ENCODE measurements at places on chromosomes 4 and X.
A peak's percentile ranks its signal among the peaks of the same experiment; 100 is the strongest.

- peak; percentile 13 for DNase-seq
Observed at GRCh38 chrX:154308108-154308946, 12.7 kb downstream of the TKTL1 start.

DNA sequence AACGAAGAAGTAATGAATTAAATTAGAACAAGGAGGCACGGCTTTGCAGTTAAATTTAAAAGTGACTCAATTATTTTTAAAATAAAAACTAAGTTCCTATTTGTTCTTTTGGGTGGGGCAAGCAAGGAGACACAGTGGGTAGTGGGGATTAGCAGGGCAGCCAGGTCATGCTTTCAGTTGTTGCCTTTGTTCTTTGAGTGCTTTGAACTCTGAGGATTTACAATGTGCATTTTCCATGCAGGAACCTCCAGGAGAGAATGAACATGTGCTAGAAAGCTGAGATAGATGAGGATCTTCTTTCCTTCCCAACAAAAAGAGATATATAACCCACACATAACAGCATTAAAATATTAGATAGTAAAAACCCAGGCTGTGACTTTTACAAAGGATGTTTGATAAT, 420.4 kb upstream of the CTSO start:
- no peak for DNase-seq

DNA sequence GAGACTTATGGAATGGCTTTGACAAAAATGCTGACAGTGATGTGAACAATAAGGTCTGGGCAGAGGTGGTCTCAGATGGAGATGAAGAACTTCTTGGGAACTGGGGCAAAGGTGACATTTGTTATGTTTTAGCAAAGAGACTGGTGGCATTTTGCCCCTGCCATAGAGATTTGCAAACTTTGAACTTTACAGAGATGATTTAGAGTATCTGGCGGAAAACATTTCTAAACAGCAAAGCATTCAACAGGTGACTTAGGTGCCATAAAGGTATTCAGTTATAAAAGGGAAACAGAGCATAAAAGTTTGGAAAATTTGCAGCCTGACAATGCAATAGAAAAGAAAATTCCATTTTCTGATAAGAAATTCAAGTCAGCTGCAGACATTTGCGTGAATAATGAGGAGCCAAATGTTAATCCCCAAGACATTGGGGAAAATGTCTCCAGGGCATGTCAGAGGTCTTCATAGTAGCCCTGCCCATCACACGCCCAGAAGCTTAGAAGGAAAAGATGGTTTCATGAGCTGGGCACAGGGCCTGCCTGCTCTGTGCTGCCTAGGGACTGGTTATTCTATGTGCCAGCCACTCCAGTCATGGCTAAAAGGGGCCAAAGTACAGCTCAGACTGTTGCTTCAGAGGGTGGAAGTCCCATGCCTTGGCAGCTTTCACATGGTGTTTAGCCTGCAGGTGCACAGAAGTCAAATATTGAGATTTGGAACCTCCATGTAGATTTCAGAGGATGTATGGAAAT, 782.2 kb downstream of the TRAM1L1 start:
- no peak for DNase-seq

- no peak for DNase-seq
Observed at GRCh38 chr4:147370881-147371280, 110.0 kb upstream of the EDNRA start.

- no peak for DNase-seq
Observed at GRCh38 chrX:6052111-6052745, 176.4 kb downstream of the NLGN4X start.

- DNase-seq = no peak
Observed at GRCh38 chr4:155578219-155578618, 88.4 kb upstream of the GUCY1A1 start.

- no peak for DNase-seq
Observed at GRCh38 chr4:89277412-89277811, 30.2 kb downstream of the GPRIN3 start.

- no peak for DNase-seq
Observed at GRCh38 chr4:54542540-54543041, 115.2 kb upstream of the KIT start.

- peak; percentile 23 for DNase-seq
Observed at GRCh38 chr4:1192091-1192492, 19.7 kb upstream of the SPON2 start.

- DNase-seq = no peak
Observed at GRCh38 chr4:137998666-137999429, 243.3 kb downstream of the SLC7A11 start.

- no peak for DNase-seq
Observed at GRCh38 chr4:2716236-2716635, 39.9 kb downstream of the TNIP2 start.

GRCh38 chrX:38881727-38882126, 80.5 kb downstream of the MID1IP1 start:
- DNase-seq = peak; percentile 66

- DNase-seq = peak; percentile 6
Observed at GRCh38 chr4:185219551-185220344, 10.3 kb downstream of the SNX25 start.

DNA sequence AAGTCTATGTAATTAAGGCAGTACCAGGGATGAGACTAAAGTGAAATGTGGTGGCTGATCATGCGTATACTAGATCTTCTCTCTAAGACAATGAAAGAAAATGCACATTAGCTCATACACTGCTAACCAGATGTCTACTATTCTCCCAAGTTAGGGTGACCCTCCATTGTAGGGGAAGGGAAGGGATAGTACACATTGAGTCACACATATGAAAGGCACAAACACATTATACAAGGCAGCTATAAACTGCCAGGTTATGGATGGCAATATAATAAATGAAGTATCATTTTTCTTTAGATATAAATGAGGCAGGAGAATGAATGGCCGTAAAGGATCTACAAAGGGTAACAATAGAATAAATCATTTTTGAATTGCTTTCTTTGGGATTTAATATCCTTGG, 4.5 kb downstream of the SHROOM3 start:
- DNase-seq = no peak

DNA sequence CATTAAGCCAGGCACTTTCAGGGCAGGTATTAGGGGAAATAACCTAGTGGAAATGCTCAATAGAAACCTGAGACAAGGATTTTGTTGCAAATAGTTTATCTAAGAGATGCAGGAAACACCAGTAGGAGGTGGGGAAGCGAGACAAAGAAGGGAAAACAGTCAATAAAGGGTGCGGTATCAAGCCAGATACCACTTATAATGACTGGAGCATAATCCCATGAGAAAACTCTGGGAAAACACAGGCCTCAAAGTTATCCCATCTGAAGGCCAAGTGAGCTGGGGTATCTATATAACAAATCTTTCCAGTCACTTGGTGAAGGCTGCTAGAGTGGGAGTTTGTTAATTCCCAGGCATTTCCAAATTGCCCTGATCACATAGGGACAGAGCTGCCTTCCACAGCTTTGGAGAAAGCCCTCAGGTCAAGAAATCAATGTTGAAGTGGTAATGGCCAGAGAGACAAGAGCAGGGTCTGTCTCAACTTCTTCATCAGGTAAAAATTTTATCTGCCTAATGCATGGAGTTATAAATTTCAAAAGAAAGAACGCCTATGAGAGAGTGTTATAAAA, 9.8 kb upstream of the HMGB2 start:
- DNase-seq = no peak

DNA sequence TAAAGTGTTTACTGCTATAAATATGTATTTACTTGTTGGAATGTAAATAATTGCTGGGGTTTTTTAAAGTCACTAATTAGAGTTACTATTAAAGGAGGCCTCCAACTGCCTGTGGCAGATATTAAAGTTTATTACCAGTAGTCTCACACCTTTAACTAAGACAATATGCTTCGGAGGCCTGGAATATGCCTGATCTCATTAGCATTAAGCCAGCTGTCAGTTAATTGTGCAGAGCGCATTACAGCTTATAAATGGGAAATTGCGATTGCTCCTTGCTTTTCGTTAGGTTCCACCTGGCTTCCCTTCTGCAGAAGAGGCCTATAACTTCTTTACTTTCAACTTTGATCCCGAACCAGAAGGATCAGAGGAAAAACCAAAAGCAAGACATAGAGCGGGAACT, 41.3 kb downstream of the CC2D2A start:
- no peak for DNase-seq

DNA sequence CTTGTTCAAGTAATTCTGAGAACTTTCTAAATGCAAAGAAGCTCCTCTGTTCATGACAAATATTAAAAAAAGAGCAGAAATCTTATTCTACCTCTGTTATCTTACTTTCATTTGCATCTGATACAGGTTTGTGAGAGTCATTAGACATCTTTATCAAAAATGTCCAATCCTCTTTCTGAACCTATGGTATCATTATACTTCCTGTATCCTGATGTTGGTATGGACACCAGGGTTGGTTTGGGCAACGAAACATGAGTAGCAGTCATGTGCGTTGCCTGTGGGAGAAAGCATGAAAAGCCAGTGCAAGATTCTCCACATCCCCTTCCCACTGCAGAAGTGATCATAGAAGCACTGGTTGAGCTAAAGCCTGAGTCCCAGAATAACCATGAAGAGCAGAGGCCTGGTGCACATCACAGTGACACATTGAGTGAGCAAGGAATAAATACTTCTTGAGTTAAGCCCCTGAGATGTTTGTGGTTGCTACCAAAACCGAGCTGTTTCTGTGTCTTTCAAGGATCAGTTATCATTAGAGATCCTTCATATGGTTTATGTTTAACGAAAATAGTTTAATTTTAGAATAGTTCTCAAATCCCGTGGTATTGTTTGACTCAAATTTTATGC, 197.2 kb downstream of the BANK1 start:
- peak; percentile 88 for DNase-seq

- no peak for DNase-seq
Observed at GRCh38 chr4:159077702-159078495, 25.0 kb upstream of the RAPGEF2 start.

- DNase-seq = peak; percentile 3
Observed at GRCh38 chrX:115642895-115643530, 82.0 kb downstream of the PLS3 start.

- peak; percentile 4 for DNase-seq
Observed at GRCh38 chr4:88366460-88366859, 12.2 kb upstream of the HERC6 start.

DNA sequence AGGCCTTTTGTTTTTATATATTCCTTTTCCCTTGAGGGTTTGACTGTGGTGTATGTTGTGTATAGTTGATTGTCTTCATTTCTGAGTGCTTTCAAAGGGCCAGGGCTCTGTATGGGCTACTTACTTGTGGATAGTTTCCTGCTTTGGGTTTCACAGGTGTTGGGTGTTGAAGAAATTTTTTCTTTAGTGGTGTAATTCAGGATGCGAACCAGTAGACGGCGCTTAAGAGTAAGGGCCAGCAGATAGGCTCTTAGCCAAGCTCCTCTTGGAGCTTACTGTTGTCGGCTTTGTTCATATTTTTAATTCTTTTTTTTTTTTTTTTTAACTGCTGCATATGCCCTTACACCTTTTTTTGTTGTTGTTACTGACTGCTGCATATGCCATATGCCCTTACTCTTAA, 276.3 kb upstream of the GALNT7 start:
- peak; percentile 24 for DNase-seq

DNA sequence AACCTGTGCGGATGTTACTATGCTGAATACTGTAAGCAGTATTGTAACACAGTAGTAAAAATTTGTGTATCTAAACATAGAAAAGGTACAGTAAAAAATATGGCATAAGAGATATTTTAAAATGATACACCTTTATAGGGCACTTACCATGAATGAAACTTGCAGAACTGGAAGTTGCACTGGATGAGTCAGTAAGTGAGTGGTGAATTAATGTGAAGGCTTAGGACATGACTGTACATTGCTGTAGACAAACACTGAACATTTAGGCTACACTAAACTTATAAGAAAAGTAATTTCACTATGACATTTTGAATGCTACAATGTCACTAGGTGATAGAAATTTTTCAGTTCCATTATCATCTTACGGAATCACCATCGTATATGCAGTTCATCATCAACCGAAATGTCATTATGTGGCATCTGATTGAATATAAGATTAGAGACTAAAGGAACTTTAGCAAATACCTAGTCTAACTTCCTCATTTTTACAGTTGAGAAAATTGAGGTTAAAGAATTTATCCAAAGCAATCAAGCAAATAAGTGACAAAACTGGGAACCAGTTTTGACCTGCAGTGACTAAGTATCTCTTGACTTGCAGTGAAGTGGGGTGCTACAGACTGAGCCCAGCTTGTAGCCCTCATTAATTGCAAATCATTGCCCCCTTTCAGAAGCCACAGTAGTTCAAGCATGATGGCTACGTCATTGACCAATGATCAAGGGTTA, 55.3 kb downstream of the EGF start:
- peak; percentile 64 for DNase-seq

DNA sequence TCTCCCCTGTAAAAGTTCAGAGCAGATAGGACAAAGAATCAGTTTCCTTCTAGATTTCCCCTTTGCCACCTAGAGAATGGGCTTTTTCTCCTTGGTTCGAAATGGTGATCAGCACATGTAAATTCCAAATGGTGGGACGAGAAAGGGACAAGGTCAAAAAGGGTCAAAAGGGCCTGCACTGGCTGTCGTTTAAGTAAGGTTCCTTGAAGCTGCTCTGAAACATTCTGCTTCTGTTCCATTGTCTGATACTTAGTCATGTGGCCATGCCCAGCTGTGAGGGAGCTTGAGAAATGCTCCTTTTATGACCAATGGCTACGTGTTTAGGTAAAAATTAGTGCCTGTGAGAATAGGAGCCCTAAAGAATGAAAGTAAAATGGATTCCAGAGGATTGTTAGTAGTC, 165.9 kb upstream of the CENPE start:
- DNase-seq = no peak

GRCh38 chr4:88481537-88481936, 24.6 kb downstream of the HERC5 start:
- DNase-seq = no peak

- DNase-seq = peak; percentile 87
Observed at GRCh38 chrX:101385795-101386541, at the start of gene BTK. Gene BTK (minus strand): TSS chrX:101386191. CDS start chrX:101375284, 10,907 bp downstream.

GRCh38 chr4:8072235-8072968, 86.2 kb downstream of the ABLIM2 start:
- DNase-seq = no peak

- no peak for DNase-seq
Observed at GRCh38 chr4:163171590-163171989, 4.9 kb upstream of the NAF1 start.

DNA sequence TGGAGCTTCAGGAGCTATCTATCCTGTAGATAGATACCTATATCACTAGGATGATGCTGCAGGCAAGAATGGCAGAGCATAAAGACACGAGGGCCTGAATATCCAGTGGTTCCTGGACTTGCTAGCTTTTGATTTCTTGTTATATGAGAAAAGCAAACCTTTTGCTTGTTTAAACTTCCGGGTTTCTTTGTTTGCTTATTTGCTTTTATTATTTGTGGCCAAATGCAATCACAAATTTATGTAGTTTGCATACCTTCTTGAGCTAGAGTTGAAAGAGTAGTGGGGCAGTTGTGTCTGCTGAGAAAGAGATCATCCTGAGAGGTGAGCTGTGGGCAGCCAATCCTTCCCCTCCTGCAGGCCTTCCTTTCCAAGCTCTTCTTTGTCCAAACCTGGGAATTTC, 245.7 kb downstream of the AR start:
- DNase-seq = no peak

DNA sequence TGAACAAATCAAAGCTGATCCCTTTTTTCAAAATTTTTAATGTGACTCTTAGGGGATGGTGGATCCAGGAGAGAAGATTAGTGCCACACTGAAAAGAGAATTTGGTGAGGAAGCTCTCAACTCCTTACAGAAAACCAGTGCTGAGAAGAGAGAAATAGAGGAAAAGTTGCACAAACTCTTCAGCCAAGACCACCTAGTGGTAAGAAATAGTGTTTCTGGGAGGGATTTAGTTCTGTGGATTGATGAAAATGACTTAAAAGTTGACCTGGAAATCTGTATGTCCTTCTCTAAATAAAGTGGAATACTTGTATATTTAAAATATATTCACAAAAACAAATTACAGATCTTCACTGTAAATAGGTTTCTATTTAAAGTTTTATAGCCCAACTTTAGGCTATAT, 29.2 kb downstream of the NUDT9 start:
- no peak for DNase-seq

GRCh38 chr4:38503689-38504395, 160.2 kb upstream of the KLF3 start:
- DNase-seq = no peak

Data from MV-4-11 (cell line).